ENCODE measurements at places on chromosomes 3 and 15. TPM values are rescaled to one million over a fixed set of nuclear protein-coding genes. Genes with fewer than 3 reads are reported as not detected.

Gene SEMA7A
- total RNA-seq, result 4.9 TPM

Gene SNTN
- total RNA-seq, result not detected

Gene NPTN
- total RNA-seq, result 250 TPM

Gene PPIP5K1
- 61.2 TPM for total RNA-seq

Gene FSTL1
- total RNA-seq, result 687 TPM

Gene GPR27
- 0.54 TPM for total RNA-seq

Gene FANCI
- total RNA-seq, result 3.0 TPM

Gene TMIE
- not detected for total RNA-seq

Gene FRMD5
- 0.27 TPM for total RNA-seq

Gene SERPINI2
- not detected for total RNA-seq

Gene MUC4
- total RNA-seq, result not detected

Gene GOLGA6B
- total RNA-seq, result not detected

Gene CRYGS
- total RNA-seq, result 3.7 TPM

Gene FGF12
- not detected for total RNA-seq

Gene BTBD1
- total RNA-seq, result 62.3 TPM

Gene PRSS50
- 0.54 TPM for total RNA-seq

Gene EIF4E3
- total RNA-seq, result 12.1 TPM

- DNase-seq, result no peak
- no peak overlapping the region for H3K4me3 ChIP-seq
- H3K36me3 ChIP-seq, result no peaks in the 10 kb centered on the region
- H3K27ac ChIP-seq, result no peak overlapping the region
- no peaks in the 10 kb centered on the region for H3K4me1 ChIP-seq
- H3K27me3 ChIP-seq, result no peaks in the 10 kb centered on the region
These were observed 64.9 kb upstream of the SELENOK start for GRCh38 chr3:53956586-53956985.

- peaks cover 3% of the 10 kb centered on the region for H3K27me3 ChIP-seq
- no peak overlapping the region for H3K4me3 ChIP-seq
- no peaks in the 10 kb centered on the region for H3K4me1 ChIP-seq
- H3K36me3 ChIP-seq, result no peaks in the 10 kb centered on the region
- DNase-seq, result no peak
- no peak overlapping the region for H3K27ac ChIP-seq
These were observed 50.0 kb downstream of the CPA3 start for GRCh38 chr3:148914936-148915690.

DNA sequence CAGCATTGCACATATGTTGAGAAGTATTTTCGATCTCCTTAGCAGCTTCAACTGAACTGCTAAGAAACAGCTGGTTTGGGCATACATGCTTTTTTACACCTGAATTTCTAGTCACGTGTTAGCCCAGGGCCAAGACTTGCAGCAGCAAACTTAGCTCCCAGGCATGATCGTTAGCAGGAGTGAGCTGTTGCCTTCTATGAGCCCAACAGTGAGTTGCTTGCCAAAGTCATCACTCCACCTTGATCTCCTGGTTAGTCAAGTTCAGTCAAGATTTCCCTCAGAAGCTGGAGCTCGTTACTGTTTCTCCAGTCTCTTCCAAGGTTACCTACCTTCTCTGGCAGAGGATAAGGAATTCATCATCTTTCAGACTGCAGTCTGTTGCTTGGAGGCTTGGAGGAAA is 100.4 kb upstream of the SEMA6D start:
- no peaks in the 10 kb centered on the region for H3K36me3 ChIP-seq
- H3K4me3 ChIP-seq, result no peak overlapping the region
- H3K27me3 ChIP-seq, result no peaks in the 10 kb centered on the region
- no peak for DNase-seq
- no peak overlapping the region for H3K27ac ChIP-seq
- no peaks in the 10 kb centered on the region for H3K4me1 ChIP-seq

DNA sequence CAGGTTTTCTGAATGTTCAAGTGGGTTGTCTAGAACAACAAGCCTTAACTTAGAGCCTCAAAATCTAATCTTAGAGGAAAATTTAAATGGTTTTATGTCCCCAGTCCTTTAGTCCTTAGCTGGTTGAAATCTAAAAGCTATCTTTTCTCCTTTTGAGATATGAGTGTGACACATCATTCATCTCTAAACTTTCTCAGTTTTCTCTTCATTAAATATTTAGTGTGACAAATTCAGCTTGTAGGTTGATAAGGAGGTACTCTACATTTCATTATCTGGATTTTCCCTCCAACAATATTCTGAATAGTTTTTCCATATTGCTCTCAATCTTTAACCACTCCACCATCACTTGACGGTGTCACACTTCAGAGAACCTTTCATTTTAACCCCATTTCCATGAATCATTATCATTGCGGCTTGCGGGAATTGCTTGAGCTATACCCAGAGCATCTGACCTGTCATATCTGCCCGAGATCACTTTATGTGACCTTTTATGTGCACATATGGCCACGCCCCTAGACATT is 16.1 kb upstream of the ATP8B4 start:
- no peaks in the 10 kb centered on the region for H3K36me3 ChIP-seq
- no peaks in the 10 kb centered on the region for H3K27me3 ChIP-seq
- no peak overlapping the region for H3K27ac ChIP-seq
- DNase-seq, result no peak
- no peaks in the 10 kb centered on the region for H3K4me1 ChIP-seq

- peak overlapping the region; percentile 32 for H3K27ac ChIP-seq
- peaks cover 4% of the 10 kb centered on the region for H3K4me1 ChIP-seq
- DNase-seq, result no peak
- H3K36me3 ChIP-seq, result no peaks in the 10 kb centered on the region
These were observed 1.2 kb upstream of the TYRO3 start for GRCh38 chr15:41557673-41558399.

GRCh38 chr3:191198932-191199331 is at the start of gene OSTN:
TSS of gene OSTN (plus strand) at chr3:191199241. CDS start at chr3:191212533, 13,292 bp downstream.
- no peaks in the 10 kb centered on the region for H3K4me1 ChIP-seq
- no peak within 1 kb of the TSS for H3K27ac ChIP-seq
- DNase-seq, result no peak
- H3K27me3 ChIP-seq, result no peaks in the 10 kb centered on the region
- H3K4me3 ChIP-seq, result no peak within 1 kb of the TSS

GRCh38 chr3:125154800-125155269 is 57.7 kb downstream of the SLC12A8 start:
- DNase-seq, result no peak
- H3K36me3 ChIP-seq, result no peaks in the 10 kb centered on the region
- no peak overlapping the region for H3K27ac ChIP-seq
- H3K4me3 ChIP-seq, result no peak overlapping the region

- H3K36me3 ChIP-seq, result no peaks in the 10 kb centered on the region
- H3K27ac ChIP-seq, result no peak overlapping the region
- no peak overlapping the region for H3K4me3 ChIP-seq
- H3K27me3 ChIP-seq, result no peaks in the 10 kb centered on the region
These were observed 44.8 kb downstream of the POLR2M start for GRCh38 chr15:57751177-57751800.

- no peak overlapping the region for H3K27ac ChIP-seq
- H3K36me3 ChIP-seq, result no peaks in the 10 kb centered on the region
- no peak overlapping the region for H3K4me3 ChIP-seq
- no peak for DNase-seq
These were observed 143.9 kb upstream of the MME start for GRCh38 chr3:154936196-154936595.

DNA sequence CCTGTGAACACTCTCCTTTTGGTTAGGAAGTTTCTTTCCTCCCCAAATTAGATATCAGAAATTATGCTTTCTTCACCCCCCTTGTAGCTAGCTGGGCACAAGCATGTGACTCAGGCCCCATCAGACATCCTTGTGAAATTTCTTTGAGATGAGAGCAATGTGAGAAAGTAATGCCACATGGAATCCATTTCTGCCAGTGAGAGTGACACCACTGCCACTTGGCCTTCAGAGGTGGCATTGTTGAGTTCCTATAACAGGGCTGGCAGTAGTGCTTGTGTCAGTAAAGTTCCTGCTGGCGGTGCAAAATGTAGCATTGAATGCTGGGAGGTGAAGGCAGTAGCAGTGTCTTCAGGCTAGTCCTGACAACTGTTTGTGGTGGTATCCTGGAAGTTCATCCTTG is 80.7 kb upstream of the ZNF280D start:
- H3K27me3 ChIP-seq, result no peaks in the 10 kb centered on the region
- no peaks in the 10 kb centered on the region for H3K36me3 ChIP-seq
- DNase-seq, result no peak

- H3K27ac ChIP-seq, result no peak overlapping the region
- H3K27me3 ChIP-seq, result no peaks in the 10 kb centered on the region
- no peak overlapping the region for H3K4me3 ChIP-seq
- H3K36me3 ChIP-seq, result no peaks in the 10 kb centered on the region
These were observed 146.1 kb upstream of the LPP start for GRCh38 chr3:188007897-188008296.

- no peak for DNase-seq
- H3K4me1 ChIP-seq, result no peaks in the 10 kb centered on the region
- no peaks in the 10 kb centered on the region for H3K36me3 ChIP-seq
- H3K4me3 ChIP-seq, result no peak overlapping the region
These were observed 8.5 kb downstream of the GRM2 start for GRCh38 chr3:51715231-51715976.

GRCh38 chr3:143881095-143881494 is 32.8 kb upstream of the SLC9A9 start:
- H3K27ac ChIP-seq, result no peak overlapping the region
- H3K36me3 ChIP-seq, result no peaks in the 10 kb centered on the region
- H3K4me1 ChIP-seq, result no peaks in the 10 kb centered on the region
- no peak overlapping the region for H3K4me3 ChIP-seq

DNA sequence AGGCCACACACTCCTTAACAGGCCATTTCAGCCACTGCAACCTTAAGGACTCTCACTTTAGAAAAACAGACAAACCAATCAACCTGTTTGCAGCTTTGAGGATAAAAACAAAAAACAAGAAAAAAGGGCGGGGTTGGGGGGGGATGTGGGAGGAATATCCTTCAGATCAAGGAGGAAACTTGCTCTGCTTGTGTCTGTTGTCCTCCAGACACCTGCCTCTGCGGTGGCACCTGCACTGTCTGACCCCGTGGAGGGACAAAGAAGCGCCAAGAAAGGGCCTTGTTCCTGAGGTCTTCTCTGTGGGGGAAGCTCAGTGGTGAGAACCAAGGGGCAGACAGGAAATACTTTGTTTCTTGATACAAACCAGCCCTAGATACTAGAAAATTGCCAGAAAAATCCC is 70.5 kb downstream of the POLR2M start:
- H3K27ac ChIP-seq, result no peak overlapping the region
- no peak overlapping the region for H3K4me3 ChIP-seq
- no peaks in the 10 kb centered on the region for H3K36me3 ChIP-seq
- H3K27me3 ChIP-seq, result no peaks in the 10 kb centered on the region

DNA sequence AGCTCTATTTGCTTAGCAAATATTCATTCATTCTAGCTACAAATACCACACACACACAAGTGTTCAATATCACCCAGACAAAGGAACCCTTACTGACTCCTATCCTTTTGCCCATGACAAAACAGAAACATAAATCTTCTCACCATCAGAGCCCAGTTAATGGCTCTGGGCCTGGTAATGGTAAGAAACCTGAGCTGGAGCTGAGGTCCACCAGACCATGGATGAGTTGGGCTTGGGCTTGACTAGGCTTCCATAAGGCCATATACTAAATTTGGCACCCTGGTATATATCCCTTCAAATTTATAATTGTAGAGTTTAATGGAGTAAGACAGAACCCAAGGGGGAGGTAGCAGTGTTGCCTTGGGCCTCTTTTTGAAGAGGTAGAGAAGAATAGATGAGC is 29.4 kb downstream of the GPR176 start:
- H3K27ac ChIP-seq, result no peak overlapping the region
- peaks cover 13% of the 10 kb centered on the region for H3K4me1 ChIP-seq
- H3K4me3 ChIP-seq, result no peak overlapping the region
- H3K27me3 ChIP-seq, result no peaks in the 10 kb centered on the region
- H3K36me3 ChIP-seq, result no peaks in the 10 kb centered on the region
- no peak for DNase-seq

DNA sequence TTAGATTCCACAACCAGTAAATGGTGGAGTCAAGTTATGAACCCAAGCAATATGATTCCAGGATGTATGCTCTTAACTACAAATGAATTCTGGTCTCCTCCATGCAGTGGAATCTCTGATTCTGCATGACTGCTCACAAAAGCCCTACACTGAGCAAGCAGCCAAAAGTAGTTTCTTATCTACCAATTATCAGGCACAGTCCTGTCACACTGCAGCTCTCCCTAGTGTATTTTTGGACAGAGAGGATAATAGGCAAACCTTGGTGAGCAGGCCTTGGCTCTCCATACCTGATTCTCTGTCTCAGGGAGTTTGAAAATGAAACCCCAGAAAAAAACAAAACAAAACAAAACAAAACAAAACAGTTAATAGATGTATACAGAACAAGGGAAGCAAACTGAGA is 3.5 kb upstream of the SSR3 start:
- H3K36me3 ChIP-seq, result no peaks in the 10 kb centered on the region
- no peak overlapping the region for H3K4me3 ChIP-seq

DNA sequence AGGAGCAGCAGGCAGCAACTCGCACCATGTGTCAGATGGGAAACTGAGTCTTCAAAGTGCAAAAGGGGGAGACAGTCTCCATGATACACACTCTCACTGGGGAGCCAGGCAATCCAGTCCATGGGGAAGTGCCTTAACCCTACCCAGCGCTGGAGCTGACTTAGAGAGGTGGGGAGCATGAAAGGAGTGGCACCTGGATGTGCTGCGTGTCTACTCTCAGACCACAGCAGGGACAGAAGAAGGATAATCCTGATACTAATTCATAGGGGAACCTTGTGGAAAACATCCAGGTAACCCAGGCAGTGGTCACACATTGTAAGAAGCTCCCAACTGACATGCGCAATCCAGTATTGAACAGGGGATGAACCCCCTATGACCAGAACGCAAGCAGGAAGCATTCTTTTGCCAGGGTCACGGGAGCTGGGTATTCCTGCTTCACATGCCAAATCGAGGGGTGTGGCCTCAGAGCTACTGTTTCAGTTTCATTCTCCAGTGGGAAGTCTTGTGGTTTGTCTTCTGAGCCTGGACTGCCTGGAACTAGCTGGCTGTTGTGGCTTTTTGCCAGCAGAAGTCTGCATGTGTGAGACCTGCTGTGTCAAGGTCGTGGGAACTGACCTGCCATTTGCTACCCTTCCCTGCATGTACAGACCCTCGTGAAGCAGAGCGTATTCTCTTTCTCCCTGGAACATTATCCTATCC is 367.6 kb upstream of the NDN start:
- no peaks in the 10 kb centered on the region for H3K4me1 ChIP-seq
- H3K27ac ChIP-seq, result no peak overlapping the region
- H3K36me3 ChIP-seq, result no peaks in the 10 kb centered on the region
- DNase-seq, result no peak

DNA sequence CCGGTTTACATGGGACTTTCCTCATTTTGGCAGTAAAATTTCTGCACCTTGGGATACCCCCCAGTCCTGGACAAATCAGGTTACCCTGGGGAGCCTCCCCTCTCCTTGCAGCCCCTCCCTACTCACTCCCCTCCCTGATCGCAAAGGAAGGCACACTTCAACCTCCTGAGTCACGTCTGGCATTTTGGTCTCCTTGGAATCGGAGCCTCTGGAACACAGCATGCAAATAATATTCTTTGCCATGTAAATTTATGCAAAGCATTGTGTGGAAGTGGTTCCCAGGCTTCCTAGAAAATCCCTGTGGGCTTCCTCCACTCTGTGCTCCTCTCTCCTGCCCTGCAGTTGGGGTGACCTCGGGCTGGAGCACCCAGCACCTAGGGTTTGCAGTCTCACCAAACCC is 11.6 kb downstream of the SCN5A start:
- H3K4me3 ChIP-seq, result no peak overlapping the region
- H3K4me1 ChIP-seq, result no peaks in the 10 kb centered on the region
- DNase-seq, result no peak
- no peaks in the 10 kb centered on the region for H3K27me3 ChIP-seq
- no peaks in the 10 kb centered on the region for H3K36me3 ChIP-seq

GRCh38 chr3:21328711-21329390 is 422.2 kb downstream of the ZNF385D start:
- H3K4me3 ChIP-seq, result no peak overlapping the region
- no peak overlapping the region for H3K27ac ChIP-seq
- no peaks in the 10 kb centered on the region for H3K27me3 ChIP-seq
- H3K36me3 ChIP-seq, result no peaks in the 10 kb centered on the region
- no peak for DNase-seq
